Sigmoid colon (tissue), 7 donors: ENCODE measurements at places on chromosomes 5 and 9.

DNA sequence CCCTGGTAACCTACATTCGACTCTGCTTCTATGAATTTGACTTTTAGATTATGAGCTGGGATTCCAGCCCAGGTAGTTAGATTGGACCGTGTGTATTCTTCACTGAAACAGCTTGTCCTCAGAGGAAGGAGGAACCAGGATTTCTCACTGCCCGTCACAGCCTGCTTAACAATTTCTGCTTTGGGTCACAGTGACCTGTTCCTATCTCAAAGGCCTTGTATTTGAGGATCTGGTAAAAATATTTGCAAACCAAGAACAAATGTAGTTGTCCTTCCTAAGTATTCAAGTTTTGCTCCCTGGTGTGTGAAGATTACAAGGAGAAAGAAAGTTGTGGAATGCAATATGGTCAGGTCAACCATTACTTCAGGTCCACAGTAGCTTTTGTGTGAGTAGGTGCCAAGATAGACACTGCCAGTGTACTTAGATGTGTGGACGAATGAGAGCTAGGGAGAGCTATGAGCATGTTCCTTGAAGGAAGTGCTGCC lies 55.1 kb downstream of the KIF4B start:
- no peak for DNase-seq

GRCh38 chr9:1980387-1980786 lies 34.8 kb upstream of the SMARCA2 start:
- no peak for DNase-seq

DNA sequence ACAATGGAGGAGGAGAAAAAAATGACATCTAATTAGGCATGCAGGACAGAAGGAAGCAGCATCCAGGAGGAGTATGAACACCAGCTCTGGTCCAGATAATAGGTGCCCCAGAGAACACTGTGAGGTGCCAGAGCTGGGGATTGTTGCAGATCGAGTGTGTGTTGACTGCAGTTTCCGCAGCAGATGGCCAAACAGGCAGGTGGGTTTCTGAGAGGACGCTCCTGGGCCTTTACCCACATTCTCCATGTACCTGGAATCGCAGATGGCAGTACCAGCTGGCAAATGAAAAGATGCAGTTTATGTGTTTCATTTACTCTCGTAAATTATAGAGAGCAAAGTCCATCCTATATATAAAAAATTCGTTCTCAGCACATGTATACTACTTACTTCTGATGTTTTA lies 182.2 kb upstream of the ISL1 start:
- DNase-seq, result no peak

- DNase-seq, result no peak
Observed at GRCh38 chr5:144467792-144468191, 297.1 kb downstream of the KCTD16 start.

GRCh38 chr5:146646441-146646840 lies 130.5 kb upstream of the GPR151 start:
- no peak for DNase-seq

DNA sequence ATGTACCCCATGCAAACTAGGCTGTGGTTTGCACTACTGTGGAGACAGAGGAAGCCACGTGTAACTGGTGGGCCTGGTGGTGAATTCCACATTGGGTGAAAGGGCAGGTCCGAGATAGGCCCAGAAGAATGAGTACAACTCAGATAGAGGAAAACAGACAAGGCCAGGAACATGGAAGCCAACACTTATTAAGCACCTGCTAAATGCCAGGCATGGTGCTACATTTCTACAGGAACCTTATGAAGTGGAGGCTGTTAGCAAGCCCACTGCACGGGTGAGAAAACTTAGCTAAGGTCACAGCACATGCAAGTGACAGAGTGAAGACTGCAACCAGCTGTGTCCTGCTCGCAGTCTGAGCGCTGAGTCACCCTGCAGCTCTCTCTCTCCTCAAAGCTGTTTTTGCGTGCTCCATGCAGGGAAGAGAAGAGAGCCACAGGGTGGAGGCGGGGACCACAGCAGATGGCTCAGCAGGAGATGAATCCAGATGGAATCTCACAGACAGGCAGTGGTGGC lies 65.5 kb upstream of the SPTLC1 start:
- no peak for DNase-seq

GRCh38 chr5:162603443-162604070 lies 536.0 kb downstream of the GABRG2 start:
- no peak for DNase-seq

DNA sequence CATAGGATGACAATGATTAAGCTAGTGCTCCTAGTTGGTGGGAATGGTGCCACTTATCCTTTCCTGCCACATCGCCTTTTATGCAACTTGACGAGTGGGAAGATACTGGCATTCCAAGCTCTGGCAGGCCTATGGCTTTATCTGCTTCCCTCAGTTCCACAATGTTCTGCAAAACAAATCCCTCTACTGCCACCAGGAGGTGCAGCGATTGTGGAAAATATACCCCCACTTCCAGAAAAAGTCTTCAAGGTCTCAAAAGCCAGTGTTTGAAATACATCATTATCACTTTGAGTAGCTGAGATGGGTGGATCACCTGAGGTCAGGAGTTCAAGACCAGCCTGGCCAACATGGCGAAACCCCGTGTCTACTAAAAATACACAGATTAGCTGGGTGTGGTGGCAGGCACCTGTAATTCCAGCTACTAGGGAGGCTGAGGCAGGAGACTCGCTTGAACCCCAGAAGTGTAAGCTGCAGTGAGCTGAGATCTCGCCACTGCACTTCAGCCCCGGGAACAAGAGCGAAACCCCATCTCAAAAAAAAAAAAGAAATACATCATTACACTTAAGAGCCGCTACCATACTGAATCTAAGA lies 3.4 kb downstream of the CLINT1 start:
- peak; percentile 67 for DNase-seq

GRCh38 chr5:4879693-4880303 lies 260.3 kb upstream of the ADAMTS16 start:
- DNase-seq, result peak; percentile 92

GRCh38 chr5:90777959-90778358 lies 219.4 kb downstream of the ADGRV1 start:
- DNase-seq, result no peak

DNA sequence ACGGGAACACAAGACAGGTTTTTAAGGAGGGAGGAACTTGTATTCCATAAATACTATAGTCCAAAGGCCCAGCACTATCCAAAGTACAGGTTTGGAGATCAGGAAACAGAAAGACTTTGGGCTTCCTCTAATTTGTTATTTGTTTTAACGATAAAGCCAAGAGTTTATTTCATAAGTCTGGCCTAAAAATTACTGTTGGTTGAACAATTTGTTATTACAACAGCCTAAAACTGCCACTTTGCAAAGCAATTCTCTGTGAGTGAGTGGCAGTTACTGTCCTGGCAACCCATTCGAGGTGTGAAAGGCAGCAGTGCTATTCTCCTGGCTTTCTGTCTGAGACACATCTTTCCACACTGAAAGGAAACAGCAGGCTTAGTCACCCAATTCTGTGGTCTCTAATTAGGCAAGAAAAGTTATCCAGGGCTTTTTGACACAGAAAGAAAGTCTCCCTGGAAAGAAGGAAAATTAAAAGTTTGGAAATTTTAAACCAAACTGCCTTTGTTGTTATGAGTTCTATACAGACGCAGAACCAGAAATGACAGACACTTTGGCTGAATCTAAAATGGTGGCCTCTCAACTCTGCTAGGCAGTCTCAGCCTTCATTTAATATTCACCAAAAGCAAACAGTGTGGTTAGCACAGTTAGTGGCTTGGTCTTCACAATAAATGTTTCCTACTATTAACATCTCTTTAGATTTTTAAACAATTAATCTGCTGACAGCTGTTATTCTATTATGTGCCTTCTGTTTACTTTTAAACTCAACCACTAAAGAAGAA lies 33.9 kb downstream of the PSMB7 start:
- DNase-seq, result no peak

GRCh38 chr9:134477342-134477925 lies 151.2 kb downstream of the RXRA start:
- no peak for DNase-seq

DNA sequence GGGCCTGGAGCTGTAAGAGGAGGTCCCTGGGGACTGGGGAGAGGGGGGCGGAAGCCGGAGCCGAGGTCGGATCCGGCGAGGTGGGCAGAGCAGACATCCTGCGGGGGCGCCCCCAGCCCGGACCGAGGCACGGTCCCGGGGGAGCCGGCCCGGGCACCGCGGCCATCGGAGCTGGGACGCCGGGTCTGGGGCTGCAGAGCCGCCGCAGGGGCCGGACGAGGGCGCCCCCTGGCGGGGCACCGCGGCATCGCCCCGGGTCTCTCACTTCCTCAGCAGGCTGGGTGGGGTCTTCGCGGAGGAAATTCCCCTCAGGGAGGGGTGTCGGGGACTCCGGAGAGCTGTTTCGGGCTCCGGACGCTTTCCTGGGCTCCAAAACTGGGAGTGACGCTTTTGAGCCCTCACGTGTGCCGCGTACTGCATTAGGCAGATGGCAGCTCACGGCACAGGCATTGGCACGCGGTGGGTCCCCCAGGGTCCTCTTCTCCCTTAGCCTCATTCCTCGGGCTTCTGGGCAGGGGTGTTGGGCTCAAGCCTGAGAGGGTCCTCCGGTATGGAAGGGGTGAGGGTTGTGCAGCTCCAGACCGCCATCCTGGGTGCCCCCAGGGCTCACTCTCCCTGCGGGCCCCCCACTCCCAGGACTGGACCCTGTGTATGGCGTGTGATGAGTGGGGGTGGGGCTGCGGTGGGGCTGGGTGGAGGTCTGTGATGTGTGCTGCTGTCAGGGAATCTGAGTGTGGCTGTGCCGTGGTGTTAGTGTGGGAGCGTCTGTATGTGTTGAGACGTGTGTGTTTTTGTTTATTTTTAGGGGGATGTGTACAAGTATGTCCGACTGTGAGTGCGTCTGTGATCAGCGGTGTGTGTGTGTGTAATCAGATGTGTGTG lies 29.6 kb downstream of the LHX2 start:
- no peak for DNase-seq

- no peak for DNase-seq
Observed at GRCh38 chr5:178486239-178486641, 104.0 kb downstream of the COL23A1 start.

- no peak for DNase-seq
Observed at GRCh38 chr5:71937921-71938698, 169.2 kb upstream of the MAP1B start.

DNA sequence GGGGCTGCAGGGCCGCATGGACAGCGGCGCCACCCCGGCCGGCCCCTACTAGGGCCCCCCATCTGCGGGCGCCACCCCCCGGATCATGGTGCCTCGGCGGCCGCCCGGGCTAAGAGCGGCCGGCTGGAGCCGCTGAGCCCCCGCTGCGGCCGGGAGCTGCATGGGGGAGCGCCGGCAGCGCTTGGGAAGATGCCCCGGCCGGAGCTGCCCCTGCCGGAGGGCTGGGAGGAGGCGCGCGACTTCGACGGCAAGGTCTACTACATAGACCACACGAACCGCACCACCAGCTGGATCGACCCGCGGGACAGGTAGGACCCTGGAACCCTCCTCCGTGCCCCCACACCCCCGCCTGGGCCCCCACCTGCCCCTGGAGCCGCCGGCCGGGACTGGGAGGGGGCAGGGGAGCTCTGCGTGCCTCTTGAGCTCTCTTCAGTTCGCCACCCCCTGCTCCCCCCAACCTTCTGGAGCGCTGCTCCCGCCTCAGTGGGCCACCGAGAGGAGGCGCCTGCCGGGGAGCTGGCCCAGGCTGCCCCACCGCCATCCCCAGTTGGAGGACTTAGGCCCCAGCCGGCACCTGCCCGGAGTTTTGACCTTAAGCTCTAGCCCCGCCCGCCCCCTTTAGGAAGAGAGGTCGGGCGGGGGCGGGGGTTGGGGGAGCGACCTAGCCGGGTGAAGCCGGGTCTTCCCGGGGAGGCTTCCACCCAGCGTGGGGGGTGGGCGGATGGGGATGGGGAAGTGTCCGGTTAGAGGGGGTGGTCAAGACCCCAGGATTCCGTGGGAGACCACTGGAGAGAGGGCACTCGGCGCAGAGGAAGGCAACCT lies 730 bp downstream of the WWC1 start:
- DNase-seq, result no peak

DNA sequence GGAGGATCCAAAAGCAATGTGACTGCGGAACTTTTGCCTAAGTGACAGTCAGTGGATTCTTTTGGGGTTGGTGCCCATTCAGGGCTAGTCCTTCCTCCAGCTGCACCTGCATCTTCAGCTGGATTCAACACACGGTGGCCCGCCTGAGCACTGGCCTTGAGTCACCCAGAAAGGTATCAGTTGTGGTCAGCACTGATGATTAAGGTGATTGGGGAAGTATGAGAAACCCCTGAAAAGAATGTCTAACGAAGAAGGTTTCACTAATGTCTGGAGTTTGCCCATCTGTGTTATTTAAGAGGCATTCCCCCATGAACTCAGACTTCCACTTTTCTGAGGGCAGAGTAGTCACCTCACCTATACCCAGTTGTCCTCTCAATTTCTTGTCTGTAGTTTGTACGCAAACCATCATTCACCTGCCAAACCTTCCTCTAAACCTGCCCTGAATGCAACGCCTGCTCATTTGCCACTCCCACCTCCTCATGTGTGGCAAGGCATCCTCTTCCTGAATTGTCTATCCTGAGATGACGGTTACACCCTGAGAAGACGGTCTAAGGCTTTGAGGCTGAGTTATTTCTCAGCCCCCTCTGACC lies 27.2 kb downstream of the CSF2 start:
- no peak for DNase-seq
